GM23338 (cell line): ENCODE measurements at places on chromosomes 7 and 10. TPM values are rescaled to one million over a fixed set of nuclear protein-coding genes. Genes with fewer than 3 reads are reported as not detected.

The TFEC gene
- 0.04 TPM in 1 of 2 replicates, not detected in the other for total RNA-seq

The TCAF2 gene
- total RNA-seq, result 0.08 and 0.28 TPM in 2 replicates

The SFTPD gene
- 0.70 TPM in 1 of 2 replicates, not detected in the other for total RNA-seq

The OPN1SW gene
- total RNA-seq, result not detected in 2 replicates

The GIMAP6 gene
- total RNA-seq, result not detected in 2 replicates

The EN2 gene
- not detected in 2 replicates for total RNA-seq

The UNC5B gene
- total RNA-seq, result 25.2 and 31.2 TPM in 2 replicates

The TMEM236 gene
- 0.03 and 0.04 TPM in 2 replicates for total RNA-seq

The BEND7 gene
- 6.0 and 9.6 TPM in 2 replicates for total RNA-seq

The EIF4H gene
- total RNA-seq, result 298 and 309 TPM in 2 replicates

DNA sequence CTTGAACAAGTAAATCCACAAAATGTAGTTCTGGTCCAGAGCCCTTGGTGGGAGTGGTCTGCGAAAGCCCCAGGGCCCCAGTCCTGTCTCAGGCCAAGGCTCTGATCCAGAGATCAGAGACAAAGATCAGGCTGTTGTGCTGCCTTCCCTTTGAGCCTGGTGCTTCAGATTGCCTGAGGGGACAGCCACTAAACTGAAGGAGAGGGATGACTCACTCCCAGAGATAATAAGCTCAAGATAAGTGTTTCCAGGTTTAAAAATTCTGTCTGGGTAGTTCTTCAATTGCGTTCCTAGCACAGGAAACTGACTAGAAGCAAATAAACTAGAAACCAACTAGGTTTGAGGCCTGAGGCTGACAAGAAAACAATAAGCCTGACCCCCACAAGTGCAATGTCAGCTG, 190.2 kb downstream of the RAMP3 start:
- no peak for DNase-seq

- DNase-seq, result no peak
Measured at GRCh38 chr7:127938588-127938987, 92.6 kb downstream of the LRRC4 start.

GRCh38 chr10:104862-105565, 30.2 kb upstream of the ZMYND11 start:
- DNase-seq, result no peak

GRCh38 chr7:32228601-32229000, 158.4 kb upstream of the PDE1C start:
- no peak for DNase-seq

DNA sequence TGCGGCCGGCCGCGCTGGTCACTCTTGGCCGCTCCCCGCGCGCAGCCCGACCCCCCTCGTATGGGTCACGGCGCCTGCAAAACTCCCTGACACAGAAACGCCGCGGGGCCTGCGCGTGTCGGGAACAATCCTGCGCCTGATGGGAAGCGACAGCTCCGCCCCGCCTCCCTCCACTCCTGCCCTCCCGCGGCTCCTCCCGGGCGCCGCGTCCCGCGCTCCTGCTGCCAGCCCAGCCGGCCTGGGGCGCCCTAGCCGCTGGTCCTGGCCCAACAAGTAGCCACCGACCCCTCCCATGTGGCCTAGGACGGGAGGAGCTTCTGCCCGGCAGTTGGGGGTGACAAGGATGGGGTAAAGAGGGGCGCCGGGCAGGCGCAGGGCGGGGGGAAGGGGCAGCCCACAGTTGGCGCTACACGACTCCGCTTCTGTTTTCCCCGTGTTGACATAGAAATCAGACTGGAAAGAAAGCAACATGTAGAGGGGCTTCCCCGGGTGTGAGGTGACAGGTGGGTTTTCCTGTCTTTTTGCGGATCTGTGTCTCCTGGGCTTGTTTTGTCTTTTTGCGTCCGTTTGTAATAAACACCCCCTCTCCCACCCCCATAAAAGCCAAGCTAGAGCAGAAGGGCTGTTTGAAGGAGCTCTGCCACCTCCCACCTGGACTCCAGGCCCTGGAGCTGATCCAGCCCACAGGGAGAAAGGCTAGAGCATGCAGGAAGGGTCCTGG, 35.1 kb upstream of the PAX2 start:
- DNase-seq, result peak; percentile 57

DNA sequence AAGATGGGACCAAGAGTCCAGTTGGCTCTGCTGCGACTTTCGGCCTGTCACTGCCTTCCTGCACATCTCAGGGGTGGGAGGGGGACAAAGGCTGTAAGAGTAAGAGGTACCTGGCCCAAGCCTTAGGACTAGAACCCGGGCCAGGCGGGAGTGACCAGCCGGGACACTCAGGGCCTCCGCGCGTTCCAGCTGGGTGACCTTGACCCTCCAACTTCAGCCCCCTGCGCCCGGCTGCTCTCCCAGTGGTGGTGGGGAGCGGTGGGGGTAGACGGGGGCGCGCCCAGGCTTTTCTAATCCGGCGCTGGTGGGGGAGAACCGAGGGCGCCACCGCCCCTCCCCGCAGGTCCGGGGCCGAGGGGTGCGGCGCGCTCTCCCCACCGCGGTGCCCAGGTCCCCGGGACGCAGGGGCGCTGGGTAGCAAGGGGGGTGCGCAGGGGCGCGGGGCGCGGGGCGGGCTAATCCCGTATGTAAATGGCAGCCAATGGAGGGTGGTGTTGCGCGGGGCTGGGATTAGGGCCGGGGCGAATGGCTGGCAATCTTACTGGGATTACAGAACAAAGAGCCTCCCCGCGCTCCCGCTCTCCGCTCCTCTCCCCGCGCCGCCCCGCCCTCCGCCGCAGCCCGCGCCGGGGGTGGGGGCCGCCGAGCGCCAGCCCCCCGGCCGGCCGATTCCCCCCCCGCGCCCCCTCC, at the start of gene GTF2IRD1:
GTF2IRD1 (plus strand) TSS at position 585 of the 690 bp plus-strand sequence. CDS start 54,175 bp downstream, outside the sequence.
- peak; percentile 89 for DNase-seq

- DNase-seq, result no peak
Measured at GRCh38 chr7:2952316-2952715, 91.4 kb downstream of the CARD11 start.

DNA sequence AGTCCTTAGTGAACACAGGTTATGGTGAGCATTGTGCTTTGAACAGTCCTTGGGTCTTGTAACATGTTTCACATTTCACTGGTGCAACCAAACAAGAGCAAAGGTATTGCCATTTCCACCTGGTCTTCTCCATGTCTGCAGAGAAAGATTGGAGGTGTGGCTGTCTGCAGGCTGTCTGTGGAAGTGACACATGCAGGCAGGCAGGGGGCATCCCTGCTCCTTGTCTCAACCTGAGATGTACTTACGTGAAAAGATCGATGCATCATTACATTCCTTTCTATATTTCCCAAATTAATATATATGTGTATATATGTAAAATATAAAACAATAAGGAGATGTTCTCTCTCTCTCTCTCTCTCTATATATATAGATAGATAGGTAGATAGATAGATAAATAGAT, 54.3 kb downstream of the LRRC18 start:
- DNase-seq, result peak; percentile 43

GRCh38 chr10:97842656-97843280, 6.9 kb upstream of the GOLGA7B start:
- no peak for DNase-seq

DNA sequence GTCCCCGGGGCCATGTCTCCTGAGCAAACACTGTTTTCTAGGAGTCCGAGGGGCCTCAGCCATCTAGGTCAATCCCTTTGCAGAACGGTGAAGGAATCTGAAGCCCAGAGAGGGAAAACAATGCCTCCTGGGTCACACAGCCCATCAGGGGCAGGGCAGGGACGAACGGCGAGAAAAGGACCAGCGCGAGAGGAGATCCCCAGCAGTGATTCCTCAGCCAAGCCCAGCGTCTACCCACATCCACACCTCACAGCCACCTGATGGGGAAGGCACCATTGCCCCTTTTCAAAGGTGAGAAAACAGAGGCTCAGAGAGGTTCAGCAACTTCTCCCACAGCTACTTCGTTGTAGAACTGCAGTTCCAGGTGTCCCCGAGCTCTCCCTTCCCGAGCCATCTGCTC, 17.9 kb upstream of the PSMG3 start:
- DNase-seq, result no peak

DNA sequence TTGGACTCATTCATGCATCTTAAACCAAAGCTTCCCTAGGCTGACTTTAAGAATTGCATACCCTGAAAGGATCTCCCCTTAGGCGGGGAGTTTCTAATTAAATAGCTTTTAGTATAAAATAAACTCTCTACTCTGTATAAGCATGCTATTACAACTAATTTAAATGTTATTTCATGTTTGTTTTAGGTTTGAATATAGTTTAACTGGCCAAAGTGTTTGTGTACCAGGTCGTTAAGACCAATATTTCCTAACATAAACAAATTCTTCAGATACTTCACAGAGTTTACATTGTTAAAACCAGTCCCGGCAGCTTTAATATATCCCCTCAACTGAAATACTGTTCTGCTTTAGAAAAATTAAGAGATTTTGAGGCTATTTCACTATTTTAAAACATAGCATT, 2.3 kb downstream of the GLI3 start:
- DNase-seq, result no peak

- no peak for DNase-seq
Measured at GRCh38 chr10:119652361-119652730, 1.2 kb downstream of the BAG3 start.

DNA sequence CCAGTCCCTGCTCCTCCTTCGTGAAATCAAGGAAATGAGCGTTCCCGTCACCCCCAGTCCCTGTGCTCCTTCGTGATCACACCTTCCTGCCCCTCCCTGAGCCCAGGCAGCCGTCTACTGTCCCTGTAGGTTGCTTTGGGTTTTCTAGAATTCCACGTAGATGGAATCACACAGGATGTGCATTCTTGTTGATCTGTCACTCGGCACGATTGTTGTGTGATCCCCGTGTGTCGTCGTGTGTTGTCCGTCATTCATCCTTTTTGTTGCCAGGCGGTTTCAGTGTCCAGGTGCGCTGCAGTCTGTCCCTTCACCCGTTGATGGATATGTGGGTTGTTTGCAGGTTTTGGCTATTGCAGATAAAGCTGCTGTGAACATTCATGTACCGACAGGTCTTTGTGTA, 9.4 kb downstream of the MTG1 start:
- no peak for DNase-seq

- DNase-seq, result peak; percentile 56
Measured at GRCh38 chr10:9211228-9211627, 1156.7 kb downstream of the GATA3 start.

DNA sequence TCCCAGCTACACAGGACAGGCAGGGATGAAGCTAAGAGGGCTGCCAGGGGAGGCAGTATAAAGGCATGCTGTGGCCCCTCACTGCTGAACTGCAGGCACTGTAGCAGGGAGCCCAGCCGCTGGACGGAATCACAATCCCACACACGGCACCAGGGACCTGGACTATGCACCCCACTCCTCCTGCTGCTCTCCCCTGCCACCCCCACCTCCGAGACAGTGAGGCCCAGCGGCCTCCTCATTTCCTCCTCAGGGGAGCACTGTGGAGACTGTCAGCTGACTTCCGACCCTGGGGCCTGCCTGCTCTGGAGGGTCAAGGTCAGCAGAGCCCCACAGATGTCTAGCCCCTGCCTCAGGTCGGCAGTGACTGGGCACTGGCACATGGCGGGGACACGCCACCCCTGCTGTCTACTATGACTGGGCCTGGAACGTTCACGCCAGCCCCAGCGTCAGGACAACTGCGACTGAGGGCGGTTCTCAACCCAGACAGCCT, 92.7 kb downstream of the FAM53B start:
- no peak for DNase-seq

GRCh38 chr7:84841809-84842208, 345.0 kb downstream of the SEMA3D start:
- DNase-seq, result no peak

- DNase-seq, result no peak
Measured at GRCh38 chr10:63438506-63439498, 27.0 kb downstream of the JMJD1C start.

DNA sequence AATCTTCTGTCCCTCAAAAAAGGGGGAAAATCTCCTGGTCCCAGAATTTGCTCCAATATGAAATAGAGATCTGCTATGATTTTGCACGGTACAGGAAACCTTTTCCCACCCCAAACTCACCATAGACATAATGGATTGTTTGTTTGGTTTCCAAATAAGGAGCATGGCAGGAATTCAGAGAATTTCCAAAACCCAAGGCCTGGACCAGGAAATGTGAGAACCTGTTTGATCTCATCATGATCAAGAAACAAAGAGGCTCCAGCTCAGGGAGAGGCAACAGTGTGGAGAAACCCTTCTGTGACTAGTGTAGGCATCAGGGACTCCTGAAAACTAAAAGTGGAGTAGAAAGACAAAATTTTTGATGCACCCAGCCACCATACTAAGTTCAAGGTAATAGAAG, 1548.1 kb upstream of the LRRTM3 start:
- DNase-seq, result peak; percentile 57

- no peak for DNase-seq
Measured at GRCh38 chr10:82411416-82411815, 536.4 kb downstream of the NRG3 start.

- DNase-seq, result no peak
Measured at GRCh38 chr7:71612911-71613310, 481.0 kb downstream of the GALNT17 start.

DNA sequence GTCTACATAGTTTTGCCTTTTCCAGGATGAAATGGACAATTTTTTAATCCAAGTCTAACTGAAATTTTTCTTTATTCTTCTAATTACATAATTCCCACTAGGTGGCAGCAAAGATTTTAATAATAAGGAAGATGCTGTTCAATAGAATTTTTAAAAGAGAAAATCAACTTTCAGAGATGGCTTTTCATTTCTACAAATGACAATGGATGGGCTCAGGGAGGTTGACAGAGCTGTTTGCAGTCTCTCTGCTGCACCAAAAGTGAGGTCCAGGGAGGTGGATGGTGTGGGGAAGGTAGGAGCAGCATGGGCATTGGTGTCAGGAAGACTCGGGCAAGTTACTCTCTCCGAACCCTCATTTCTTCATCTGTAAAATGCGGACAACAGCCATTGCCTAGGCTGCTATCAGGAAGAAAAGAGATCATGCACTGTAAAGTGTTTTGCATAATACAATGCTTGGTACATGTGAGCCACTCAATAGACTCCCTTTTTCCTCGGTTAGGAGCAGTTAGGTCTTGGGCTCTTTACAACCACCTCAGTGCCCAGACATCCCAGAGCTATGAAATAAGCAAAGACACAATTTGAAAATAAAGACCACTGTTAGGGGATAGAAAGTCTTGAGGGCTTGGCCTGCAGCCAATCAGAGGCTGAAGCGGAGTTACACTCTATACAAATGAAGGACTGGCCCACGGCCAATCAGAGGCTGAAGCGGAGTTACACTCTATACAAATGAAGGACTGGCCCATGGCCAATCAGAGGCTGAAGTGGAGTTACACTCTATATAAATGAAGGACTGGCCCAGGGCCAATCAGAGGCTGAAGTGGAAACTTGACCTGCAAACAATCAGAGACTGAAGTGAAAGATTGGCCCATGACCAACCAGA, 107.1 kb downstream of the ABLIM1 start:
- DNase-seq, result peak; percentile 55

DNA sequence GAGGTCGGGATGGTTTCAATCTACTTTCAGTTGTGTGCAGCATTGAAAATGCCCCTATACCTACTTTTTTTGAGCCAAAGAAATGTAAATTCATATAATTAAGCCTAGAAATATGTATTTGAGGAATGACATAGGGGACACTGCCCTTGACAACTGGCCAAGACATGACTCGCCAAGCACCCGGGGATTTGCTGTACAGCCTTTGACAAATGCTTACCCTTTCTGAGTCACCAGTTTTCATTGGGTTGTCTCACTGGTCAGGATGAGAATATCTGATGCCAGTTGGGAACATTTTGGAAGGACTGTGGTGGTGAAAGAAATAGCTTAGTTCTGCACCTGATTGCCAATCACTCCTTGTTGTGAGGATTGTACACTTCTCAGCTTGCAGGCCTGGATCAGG, 166.8 kb upstream of the HABP2 start:
- no peak for DNase-seq
